ENCODE measurements at places on chromosomes 4 and X. TPM values are rescaled to one million over a fixed set of nuclear protein-coding genes. Genes with fewer than 3 reads are reported as not detected.

GRCh38 chrX:16836371-16836770, 33.8 kb downstream of the RBBP7 start:
- peak; percentile 23 for DNase-seq

GRCh38 chr4:36235306-36235705, 9.0 kb downstream of the ARAP2 start:
- peak; percentile 59 for DNase-seq

The CSAG3 gene
- not detected for total RNA-seq

The NUP62CL gene
- 3.2 TPM for total RNA-seq

GRCh38 chrX:121558886-121559285, 511.5 kb downstream of the GLUD2 start:
- no peak for DNase-seq

Data from mucosa of gallbladder (tissue), 1 donor.